Activated CD4-positive, alpha-beta T cell treated with anti-CD3 and anti-CD28 coated beads for 36 hours (primary cell): ENCODE measurements at places on chromosomes 16 and 17. TPM values are rescaled to one million over a fixed set of nuclear protein-coding genes. Genes with fewer than 3 reads are reported as not detected.

Gene G6PC1
- not detected for total RNA-seq

Gene NLK
- total RNA-seq, result 7.1 TPM

Gene SOX8
- 1.6 TPM for total RNA-seq

Gene ZNF469
- total RNA-seq, result 0.39 TPM

Gene ZNF771
- 3.8 TPM for total RNA-seq

Gene ZPBP2
- 0.34 TPM for total RNA-seq

Gene SOX15
- total RNA-seq, result 0.16 TPM

Gene EFCAB13
- total RNA-seq, result 5.9 TPM

Gene CMTR2
- 15.8 TPM for total RNA-seq

Gene KLHL10
- total RNA-seq, result 0.19 TPM

Gene FLOT2
- 81.3 TPM for total RNA-seq

Gene CA5A
- total RNA-seq, result not detected

Gene NACA2
- total RNA-seq, result not detected

Gene GDPD3
- total RNA-seq, result 6.1 TPM

Gene ANKRD40CL
- not detected for total RNA-seq

Gene FA2H
- not detected for total RNA-seq

Gene TBC1D28
- total RNA-seq, result not detected

Gene HNF1B
- not detected for total RNA-seq

Gene TEKT5
- not detected for total RNA-seq

Gene ZNF750
- total RNA-seq, result not detected

Gene HBA1
- not detected for total RNA-seq

Gene NTN3
- not detected for total RNA-seq

Gene ABCC3
- not detected for total RNA-seq

Gene RAB11FIP4
- total RNA-seq, result 30.3 TPM

Gene CCDC144A
- total RNA-seq, result 7.0 TPM

Gene USH1G
- not detected for total RNA-seq

Gene HEATR9
- 0.18 TPM for total RNA-seq

Gene SOX9
- not detected for total RNA-seq

Gene NPIPA5
- 0.34 TPM for total RNA-seq

Gene SPATA22
- total RNA-seq, result 1.6 TPM

Gene GAS7
- total RNA-seq, result 0.60 TPM

Gene HCRT
- not detected for total RNA-seq

Gene PERCC1
- total RNA-seq, result not detected

Gene CTRB2
- not detected for total RNA-seq

Gene DRC3
- 0.11 TPM for total RNA-seq

Gene APRT
- total RNA-seq, result 179 TPM

Gene MPP2
- total RNA-seq, result 1.3 TPM

Gene TMEM220
- total RNA-seq, result 1.1 TPM
